ENCODE measurements at places on chromosomes 6 and 20.

- DNase-seq: no peak
Observed at GRCh38 chr6:87728706-87729105, 26.7 kb upstream of the AKIRIN2 start.

DNA sequence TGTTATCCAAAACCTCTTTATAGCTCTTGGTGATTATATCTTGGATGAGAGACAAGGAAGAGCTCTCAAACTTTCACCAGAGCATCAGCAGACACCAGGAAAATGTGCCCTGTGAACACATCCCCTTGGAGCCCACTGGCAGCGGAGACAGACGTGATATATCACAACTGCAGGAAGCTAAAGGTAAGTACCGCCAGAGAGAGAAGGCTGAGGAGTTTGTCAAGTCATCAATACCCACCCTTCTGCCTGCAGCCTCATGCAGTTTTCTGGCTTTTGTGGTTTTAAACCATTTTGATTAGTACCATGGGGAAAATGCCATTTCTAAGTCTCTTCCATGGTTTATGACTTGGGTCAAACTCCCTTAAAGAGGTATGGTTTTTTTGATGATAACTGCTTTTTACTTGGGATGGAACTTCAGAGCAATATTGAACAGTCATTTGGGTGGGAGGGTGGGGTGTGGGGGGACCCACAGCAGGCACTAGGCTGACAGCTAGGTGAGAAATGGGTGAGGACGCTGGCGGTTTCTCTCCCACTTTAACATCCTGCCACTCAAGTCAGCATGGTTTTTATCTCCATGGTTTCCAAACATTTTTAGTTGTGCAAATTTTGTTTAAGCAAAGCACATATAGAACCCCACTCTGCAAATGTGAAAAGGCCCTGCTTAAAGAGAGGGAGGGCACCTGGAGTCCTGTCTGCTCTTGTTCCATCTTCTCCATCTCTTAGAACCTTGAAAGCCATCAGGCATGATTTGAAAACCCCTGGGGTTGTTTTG lies 108.4 kb downstream of the SCML4 start:
- DNase-seq: no peak

DNA sequence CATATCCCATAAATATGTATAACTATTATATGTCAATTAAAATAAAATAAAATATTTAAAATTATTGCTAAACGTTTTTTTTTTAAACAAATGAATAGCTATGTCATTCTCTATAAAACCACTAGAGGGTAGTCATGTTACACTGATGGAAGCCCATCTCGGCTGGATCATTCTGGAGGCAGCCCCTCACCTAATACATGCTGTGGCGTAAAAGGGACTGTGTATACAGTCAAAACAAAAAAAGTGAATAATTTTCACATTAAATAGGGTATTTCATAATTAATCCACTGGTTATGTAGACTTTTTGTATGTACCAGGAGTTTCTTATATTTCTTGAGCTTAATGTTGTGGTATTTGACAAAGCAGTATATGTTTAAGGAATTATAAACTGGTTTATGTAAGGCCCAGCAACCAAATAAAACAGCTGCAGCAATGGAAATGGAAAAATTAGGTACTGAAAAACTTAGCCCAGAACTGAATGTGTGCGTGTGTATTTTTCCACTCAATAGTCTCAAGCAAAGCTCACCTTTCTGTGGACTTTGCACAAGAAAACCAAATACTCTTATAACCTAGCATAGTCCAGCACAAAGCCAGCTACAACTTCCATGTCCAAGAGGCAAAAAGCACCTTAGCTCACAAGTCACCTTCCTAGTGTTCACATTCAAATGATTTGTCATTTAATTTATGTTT lies 81.7 kb downstream of the COL9A1 start:
- DNase-seq: no peak

DNA sequence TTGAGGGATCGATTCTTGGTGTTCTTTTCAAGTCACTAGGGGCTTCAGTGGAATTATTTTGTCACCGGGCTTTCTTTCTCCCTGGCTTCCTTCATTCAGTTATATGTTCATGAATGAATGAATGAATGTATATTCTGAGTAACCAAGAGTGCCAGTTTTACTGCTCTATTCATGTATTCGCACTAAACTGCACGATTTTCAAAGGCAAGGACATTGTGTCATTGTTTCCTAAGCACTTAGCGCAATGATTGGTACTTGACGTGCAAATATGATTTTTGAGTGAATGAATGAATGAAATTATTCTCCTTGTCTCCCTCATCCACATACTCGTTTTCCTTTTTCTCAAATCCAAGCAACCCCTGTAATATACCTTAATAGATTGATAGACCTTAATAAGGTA lies 822 bp downstream of the AFG1L start:
- no peak for DNase-seq

DNA sequence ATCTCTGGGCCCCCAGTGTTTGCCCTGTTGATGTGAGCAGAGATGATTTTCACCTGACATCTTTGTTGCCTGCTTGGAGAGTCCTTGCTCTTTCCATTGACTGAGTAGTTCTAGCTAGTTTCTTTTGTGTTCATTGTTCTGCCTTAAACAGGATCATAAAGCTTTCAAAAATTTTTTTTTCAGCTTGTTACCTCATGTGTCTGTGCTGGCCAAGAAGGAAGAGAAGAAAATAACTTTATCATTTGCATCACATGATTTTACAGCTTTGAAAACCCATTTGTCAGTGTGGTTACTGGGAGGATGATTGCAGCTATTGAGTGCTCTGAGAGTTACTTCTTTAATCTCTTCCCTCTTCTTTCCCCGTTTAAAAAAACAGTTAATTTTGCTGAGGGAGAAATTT lies 16.0 kb downstream of the FOXO3 start:
- no peak for DNase-seq

GRCh38 chr20:5586720-5587119 lies 163.5 kb upstream of the SHLD1 start:
- no peak for DNase-seq

GRCh38 chr6:18306977-18307376 lies 42.6 kb upstream of the DEK start:
- no peak for DNase-seq

- DNase-seq: no peak
Observed at GRCh38 chr20:62531046-62531838, 55.4 kb upstream of the GATA5 start.

Measured in stimulated activated CD4-positive, alpha-beta T cell treated with anti-CD3 and anti-CD28 coated beads, Interleukin-1b, Interleukin-23, amount 100 ng/mL, for 4 hours (primary cell).